Fibroblast of skin of scalp (primary cell): ENCODE measurements at places on chromosomes 1 and 21.

DNA sequence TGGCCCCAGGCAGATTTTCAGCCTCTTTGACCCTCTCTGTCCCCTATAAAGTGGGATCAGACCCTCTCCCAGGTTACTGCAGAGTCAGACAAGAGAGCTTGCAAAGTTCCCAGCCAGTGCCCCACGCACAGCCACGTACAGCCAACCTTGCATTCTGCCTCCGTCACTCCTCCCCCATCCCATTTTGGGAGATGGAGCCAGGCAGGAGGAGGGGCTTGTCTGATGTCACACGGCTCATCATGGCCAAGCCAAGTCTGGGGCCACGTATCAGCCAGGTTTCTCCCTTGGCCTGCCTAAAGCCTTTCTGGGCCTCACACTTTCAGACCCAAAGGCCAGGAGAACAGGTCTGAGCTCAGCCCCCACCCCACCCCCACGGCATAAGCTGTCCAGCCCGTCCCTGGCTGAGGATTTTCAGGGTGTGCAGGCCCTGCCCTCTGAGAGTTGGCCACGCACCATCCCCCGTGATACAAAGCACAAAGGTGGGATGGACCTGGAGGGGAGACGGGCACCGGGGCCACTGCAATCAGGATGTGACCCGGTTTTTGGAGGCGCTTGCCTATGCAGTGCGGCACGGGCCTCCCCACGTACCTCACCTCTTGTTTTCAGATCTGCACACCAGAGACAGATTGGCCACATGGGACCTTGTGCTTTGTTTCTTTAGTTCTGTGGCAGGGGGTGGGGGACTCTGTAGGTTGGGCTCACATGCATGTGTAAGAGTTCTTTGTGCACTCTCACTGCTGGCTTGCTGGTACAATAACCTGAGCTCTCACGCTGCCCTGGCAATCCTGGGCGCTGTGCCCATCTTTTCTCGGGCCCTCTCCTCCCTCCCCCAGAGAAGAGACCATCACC, 47.6 kb downstream of the TRIM11 start:
- no peak for DNase-seq

DNA sequence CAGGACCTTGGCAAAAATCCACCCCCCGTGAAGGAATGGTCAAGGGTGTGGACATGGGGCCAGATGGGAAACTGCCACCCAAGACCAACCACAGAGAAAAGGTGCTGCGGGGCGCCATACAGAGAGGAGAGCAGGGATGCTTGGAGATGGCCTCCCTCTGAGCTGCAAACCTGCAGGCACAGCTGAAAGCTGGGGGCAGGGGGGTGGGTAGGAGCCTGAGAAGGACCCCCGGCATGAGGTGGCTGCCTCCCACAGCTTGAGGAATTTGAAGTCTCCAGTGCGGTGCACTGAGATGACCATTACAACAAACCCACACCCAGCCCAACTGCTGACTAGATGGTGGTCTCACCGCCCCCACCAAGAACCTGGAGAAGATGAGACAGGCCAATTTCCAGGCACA, 84.8 kb downstream of the WDR4 start:
- no peak for DNase-seq

DNA sequence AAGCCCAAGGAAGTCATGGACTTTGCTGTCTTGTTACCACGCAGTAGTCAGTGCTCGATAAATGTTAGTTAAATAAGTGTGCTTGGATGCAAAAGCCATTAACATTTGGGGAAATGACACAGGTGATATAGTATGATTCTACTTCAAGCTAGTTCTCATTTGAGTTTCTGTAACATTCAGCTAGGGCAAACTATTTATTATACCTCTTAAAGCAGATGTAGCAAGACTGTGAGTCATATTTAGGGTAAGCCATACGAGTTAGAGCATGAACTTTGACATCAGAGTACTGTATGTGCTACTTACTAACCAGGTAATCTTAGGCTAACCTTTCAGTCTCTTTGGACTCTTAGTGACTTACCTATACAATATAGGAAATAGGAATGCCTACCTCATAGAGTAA, 21.0 kb downstream of the CLCA4 start:
- no peak for DNase-seq

GRCh38 chr1:39136638-39137037, 67.9 kb upstream of the MACF1 start:
- DNase-seq: no peak

DNA sequence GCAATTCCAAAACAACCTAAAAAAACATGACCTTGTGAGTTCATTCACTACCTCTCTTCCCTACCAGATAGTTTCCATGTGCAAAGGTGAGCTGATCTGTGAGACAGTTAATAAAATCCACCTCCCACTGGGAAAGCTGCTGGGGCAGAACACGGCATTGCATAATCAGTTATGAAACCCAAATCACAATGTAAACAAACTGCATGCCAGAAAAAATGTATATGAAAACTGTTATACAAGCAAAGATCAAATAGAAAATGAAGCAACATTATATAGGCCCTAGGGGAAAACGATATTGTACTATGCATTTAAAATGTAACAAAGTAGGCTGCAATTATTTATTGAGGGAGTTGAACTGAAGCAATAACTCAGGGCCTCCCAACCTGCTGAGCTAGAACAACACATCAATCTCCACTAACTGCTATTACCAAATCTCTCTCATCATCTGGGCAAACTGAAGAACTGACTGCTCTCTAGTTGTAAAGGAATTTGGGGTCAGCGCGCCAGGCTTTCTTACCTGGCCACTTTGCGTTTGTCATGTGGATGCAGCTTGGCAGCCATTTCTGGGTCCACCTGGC, 31.0 kb downstream of the TRIT1 start:
- no peak for DNase-seq

DNA sequence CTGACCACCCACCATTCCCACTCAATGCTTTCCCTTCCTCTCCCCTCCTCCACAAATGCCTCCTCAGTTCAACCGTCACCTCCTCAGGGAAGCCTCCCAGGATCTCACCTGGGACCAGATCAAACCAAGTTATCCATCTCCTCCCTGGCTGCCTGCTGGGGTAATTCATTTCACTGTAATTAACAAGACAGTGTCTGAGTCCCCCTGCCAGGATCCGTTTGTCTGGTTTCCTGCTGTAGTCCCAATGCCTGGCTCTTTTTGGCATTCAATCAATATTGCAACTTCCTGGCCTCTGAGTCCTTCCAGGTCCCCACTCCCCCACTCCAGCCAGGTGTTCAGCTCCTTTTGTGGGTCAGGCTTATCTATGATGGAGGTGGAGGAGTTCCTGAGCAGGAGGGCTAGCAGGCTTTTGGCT, 687.7 kb downstream of the PTPRU start:
- DNase-seq: no peak

GRCh38 chr1:176837708-176838107, 326.8 kb downstream of the ASTN1 start:
- DNase-seq: no peak

DNA sequence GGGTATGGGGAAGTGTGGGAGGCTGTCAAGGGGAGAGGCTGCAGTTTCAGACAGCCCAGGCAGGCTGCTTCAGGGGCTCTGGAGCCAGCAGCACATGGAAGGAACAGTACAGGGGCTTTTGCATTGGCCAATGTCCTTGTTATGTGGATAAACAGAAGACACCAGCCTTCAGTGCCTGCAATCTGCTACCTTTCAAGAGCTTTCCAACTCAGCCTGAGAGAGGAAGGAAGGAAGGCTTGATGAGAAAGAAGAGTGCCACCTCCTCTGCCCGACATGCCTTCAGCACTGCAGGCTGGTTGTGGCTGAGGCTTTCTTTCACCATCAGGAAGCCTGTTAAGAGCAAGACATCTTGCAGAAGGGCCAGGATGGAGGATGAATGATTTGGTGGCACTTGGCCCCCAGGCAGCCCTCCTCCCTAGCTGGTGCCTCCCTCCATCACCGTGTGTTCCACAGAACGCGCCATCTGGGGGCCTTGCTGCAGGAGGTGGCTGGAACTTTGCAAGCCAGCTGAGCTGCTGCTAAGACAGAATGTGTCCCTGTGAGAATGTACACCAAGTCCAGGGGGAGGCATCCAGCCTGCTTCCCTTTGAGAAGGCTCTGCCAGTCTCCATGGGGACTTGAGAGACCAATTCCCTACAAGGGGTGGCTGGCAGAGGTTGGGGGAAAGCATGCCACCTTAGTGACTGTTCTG, 372.4 kb upstream of the PROX1 start:
- no peak for DNase-seq

GRCh38 chr1:71881611-71882010, 400.7 kb downstream of the NEGR1 start:
- DNase-seq: peak; percentile 21

- no peak for DNase-seq
These were observed 105.5 kb upstream of the IRF2BP2 start for GRCh38 chr1:234715252-234716014.

DNA sequence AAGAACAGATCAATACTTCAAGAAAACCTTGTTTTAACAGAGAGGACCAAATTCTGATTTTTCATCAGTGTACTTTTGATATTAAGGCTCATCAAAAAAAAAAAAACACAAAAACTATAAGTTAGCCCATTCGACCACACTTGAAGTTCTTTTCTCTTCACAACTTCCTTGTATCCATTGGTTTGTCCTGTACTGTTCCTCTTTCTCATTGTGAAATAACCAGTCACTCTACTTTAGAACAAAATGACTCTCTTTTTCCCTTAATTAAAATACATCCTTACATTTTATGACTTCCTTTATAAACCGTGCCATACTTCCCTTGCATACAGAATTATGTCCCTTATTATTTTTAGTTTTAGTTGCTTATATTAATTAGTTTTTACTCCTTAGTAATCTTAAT, 8.4 kb downstream of the QSOX1 start:
- DNase-seq: no peak

DNA sequence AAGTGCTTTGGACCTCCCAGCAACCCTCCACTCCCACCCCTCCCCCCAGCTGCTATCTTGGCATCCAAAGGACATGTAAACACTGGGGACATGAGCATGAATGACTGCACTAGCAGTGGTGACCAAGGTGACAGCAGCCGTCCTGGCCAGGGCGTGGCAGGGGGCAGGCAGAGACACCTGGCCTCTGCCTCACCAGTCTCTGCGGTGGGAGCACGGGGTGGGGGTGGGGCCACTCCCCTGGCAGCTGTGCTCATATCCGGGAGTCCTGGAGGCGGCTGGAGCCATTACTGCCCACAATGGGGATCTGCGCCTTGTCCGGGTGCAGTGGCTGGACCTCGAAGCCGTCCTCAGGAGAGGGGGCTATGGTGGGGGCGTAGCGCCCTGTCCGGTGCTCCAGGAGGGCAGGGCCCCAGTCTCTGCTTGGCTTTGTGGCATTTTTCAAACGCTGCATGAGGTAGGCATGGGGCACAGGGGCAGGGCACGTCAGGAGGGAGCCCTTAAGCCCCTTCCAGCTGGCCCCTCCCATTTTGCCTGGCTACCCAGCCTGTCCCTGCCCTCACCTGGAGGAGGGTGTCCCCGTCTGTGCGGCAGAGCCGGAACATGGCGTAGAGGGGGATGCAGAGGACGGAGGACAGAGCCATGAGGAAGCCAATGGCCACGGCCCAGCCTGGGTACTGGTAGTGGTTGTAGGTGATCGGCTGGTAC, 6.0 kb downstream of the CCDC24 start:
- no peak for DNase-seq

GRCh38 chr1:159923203-159924024, 1.9 kb downstream of the TAGLN2 start:
- DNase-seq: peak; percentile 86

DNA sequence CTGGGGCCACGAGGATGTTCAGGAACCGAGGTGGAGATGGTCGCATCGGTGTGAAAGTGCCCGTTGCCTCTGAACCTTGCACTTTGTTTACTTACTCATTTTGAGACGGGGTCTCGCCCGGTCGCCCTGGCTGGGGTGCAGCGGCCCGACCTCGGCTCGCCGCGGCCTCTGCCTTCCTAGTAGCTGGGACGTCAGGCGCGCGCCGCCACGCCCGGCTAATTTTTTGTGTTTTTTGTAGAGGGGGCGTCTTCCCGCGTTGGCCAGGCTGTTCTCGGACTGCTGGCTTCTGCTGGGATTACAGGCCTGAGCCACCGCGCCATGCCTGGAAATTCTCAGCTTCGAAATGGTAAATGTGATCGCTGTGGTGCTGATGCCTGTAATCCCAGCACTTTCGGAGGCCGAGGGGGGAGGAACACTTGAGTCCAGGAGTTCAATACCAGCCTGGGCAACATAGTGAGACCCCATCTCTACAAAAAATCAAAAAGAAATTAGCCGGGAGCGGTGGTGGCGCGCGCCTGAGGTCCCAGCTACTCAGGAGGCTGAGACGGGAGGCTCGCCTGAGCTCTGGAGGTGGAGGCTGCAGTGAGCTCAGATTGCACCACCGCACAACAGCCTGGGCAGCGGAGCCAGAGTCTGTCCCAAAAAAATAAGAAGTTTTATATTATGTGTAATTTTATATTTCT, 684 bp upstream of the MRPL20 start:
- DNase-seq: peak; percentile 24

DNA sequence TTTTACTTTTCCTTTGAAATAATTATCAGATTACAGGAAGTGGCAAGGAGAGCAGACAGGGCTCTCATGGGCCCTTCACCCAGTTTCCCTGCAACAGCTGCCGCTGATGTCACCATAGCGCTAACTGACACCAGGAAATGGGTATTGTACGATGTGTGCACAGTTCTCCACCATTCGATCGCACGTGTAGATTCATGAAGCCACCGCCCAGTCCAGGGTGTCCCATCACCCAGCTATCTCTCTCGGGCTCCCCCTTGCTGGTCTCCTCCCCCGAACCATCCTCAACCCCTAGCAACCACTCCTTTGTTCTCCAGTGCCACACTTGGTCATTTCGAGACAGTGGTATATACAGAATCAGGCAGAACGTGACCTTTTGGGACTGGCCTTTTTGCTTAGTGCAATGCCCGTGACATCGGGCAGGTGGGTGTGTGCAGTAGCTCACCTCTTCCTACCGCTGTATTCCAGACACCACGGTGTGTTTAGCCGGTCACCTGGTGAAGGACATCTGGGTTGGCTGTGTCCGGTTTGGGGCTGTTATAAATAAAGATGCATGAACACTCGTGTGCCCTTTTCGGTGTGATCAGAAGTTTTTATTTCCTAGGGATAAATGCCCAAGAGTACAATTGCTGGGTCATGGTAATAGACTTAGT, 118.4 kb downstream of the CRYAA start:
- no peak for DNase-seq

- no peak for DNase-seq
These were observed 63.7 kb downstream of the SCCPDH start for GRCh38 chr1:246787781-246788513.

DNA sequence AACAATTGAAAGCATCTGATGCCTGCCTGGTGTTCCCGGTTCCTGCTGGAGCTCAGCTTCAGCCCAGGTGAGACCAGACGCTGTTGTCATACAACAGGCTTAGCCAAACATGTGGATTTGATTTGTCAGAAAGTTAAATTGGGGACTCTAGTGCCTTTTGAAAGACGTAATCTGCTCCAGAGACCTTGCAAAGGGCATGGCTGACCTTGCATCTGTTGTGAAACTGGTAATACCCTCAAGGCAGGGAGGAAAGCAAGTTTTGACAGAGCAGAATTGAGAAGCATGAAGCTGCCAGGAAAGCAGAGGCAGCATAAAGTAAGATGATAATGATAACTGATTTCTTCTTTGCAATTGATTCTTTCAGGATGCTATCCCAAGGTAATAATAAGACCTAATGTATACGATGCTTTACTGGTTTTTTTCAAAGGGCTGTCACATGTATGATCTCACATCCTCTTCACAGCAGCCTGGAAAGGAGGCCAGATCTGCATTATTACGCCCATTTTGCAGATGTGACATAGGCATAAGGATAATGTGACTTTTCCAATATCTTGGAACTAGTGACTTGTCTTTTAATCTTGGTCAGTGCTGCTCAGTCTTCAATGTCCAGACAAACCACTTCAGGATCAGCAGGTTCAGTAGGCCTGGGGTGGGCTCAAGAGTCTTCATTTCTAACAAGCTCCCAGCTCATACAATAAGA, 24.7 kb upstream of the CNN3 start:
- DNase-seq: no peak

- DNase-seq: no peak
These were observed 93.5 kb upstream of the NFIA start for GRCh38 chr1:60988891-60989290.
